Kidney (tissue), 22 donors: ENCODE measurements at places on chromosomes 7 and 10. TPM values are rescaled to one million over a fixed set of nuclear protein-coding genes. Genes with fewer than 3 reads are reported as not detected.

GRCh38 chr10:22986771-22987542 lies 59.1 kb downstream of the ARMC3 start:
- peak; percentile 61 for DNase-seq

DNA sequence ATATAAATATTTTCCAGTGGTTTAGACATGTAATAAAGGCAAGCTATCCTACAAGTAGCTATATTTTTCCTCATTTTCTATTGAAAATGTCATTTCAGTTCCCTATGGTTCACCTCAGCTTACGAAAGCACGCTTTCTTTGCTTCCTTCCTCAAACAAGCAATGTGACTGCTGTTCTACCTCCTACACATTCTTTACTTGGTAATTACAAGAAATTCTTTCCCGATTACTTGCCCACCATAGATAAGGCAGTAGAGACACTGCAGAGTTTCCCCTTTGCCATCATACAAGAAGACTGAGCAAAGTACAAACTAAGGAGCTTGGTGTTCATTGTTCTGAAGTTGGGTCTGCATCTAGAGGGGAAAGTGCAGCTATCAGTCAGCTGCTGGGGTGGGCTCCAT lies 249.4 kb downstream of the CRPPA start:
- DNase-seq: no peak

- no peak for DNase-seq
Measured at GRCh38 chr7:69645683-69646082, 47.4 kb downstream of the AUTS2 start.

DNA sequence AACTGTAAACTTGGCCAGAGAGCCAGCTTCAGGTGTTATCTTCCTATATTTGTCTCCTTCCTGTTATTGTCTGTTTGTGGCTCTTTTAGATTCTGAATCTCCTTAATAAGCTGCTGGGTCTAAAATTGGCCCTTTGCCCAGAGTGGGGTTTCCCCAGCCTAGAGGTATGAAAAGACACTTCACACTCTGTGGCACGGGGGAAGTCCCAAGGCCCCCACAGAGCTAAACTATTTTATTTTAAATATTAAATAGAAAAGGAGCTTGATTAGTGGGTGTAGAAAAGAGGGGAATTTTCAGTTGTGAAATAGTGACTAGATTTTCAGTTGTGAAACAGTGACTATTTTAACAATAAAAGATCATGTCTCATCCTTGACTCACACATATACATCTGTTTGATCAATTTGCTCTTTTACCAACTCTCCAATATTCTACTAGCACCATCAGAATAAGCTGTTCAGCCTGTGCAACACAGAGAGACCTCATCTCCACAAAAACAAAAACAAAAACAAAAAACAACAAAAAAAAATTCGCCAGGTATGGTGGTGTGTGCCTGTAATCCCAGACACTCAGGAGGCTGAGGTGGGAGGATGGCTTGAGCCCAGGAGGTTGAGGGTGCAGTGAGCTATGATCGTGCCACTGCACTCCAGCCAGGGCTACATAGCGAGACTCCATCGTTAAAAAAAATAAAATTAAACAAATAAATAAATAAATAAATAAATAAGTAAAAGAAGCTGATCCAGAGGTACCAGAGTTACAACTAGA lies 24.9 kb upstream of the ADO start:
- no peak for DNase-seq

- DNase-seq: peak; percentile 74
Measured at GRCh38 chr7:1041551-1042491, 2.5 kb upstream of the GPR146 start.

DNA sequence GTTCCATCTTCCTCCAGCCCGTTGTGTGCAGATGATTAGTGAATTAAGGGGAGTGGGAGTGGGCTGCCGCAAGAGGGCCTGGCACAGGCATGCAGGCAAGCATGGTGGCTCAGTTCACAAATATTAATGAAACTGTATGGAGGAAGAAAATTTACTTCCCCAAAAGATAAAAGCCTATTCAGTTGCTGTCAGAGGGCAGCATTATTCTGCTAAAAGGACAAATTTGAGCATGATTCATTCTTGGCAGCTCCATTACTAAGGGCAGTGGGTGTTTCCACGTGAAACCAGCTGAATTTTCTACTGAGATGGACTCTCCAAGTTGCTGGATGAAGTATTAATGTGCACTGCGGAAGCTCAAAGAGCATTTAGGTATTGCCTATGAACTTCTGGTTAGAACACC lies 90.9 kb upstream of the WDR11 start:
- no peak for DNase-seq

- DNase-seq: no peak
Measured at GRCh38 chr10:71622154-71622526, 97.4 kb downstream of the C10orf105 start.

DNA sequence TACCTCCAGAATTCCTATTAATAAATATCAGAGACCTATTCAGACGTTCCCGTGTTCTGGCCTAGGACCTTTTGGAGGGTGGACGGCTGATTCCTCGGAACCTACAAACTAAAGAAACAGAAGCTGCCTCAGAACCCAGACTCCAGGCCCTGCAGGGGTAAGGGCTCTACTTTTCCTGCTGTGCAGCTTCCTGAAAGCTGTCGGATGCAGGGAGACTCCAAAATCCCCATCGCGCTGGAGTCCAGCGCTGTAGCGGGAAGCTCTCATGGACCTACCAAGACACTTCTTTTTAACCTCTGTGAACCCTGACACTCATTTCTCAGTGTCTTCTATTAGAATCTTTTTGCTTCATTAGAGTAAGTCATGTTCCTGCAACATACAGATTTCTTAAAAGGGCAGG lies 244.5 kb upstream of the PITRM1 start:
- no peak for DNase-seq

- peak; percentile 89 for DNase-seq
Measured at GRCh38 chr7:153381275-153382040, 621.9 kb downstream of the ACTR3B start.

- DNase-seq: no peak
Measured at GRCh38 chr7:55409482-55410225, 44.5 kb downstream of the LANCL2 start.

GRCh38 chr10:48536916-48537890 lies 67.7 kb downstream of the ARHGAP22 start:
- DNase-seq: no peak

- no peak for DNase-seq
Measured at GRCh38 chr7:147510923-147511322, 1079.6 kb upstream of the C7orf33 start.

DNA sequence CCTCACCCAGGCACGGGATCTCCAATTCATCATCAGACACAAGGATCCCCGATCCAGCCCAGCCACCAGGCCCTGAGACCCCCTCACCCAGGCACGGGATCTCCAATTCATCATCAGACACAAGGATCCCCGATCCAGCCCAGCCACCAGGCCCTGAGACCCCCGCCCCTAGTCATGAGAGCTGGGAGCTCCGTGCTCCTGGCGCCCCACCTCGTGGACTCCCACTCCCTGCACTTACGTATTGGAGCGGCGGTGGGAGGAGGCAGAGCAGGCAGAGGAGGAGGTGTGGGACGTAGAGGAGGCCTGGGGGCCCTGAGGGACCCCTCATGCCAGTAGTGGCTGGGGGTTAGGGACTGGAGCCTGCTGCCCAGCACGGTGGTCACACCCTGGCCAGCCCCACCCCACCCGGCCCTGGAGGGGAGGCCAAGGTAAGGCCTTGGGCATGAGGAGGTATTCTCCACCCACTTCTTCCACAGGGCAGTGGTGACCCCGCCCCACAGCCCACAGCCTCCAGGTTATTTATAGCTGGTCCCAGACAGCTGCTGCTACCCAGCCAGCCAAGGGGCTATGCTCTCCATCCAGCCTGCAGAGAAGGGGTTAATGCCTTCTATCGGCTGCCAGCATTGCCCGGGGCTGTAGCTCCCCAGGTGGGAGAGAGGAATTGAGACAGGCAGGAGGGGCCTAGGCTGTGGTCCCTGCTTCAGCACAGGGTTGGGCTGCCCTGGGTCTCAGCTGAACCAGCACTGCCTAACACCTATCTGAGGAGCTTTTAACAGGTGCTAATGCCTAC lies 17.6 kb upstream of the CRHR2 start:
- peak; percentile 10 for DNase-seq

GRCh38 chr7:137439829-137440825 lies 96.6 kb upstream of the PTN start:
- peak; percentile 60 for DNase-seq

DNA sequence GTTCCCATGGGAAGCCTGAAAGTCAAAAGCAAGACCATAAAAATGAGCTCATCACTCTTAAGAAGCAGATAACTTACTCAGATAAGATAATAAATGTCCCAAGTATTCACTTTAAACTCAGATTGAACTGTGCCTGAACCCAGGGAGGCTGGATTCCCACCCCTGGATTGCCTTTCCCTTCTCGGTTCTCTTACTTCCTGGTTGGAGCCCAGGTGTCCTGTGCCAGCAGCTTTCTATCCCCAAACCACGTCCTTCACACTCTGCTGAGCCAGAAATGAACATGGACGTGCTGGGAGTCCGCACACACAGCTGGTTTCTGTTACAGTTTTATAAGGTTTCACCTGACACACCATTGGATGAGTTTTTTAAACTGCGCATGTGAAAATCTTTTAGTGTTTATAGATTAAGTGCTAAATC lies 636.2 kb upstream of the IGFBP3 start:
- peak; percentile 76 for DNase-seq

Gene OR2A5
- not detected for total RNA-seq

Gene WDR11
- 60.8 TPM for total RNA-seq

Gene BMPER
- 0.60 TPM for total RNA-seq

Gene NYAP1
- 0.41 TPM for total RNA-seq

Gene TOMM7
- 253 TPM for total RNA-seq

Gene OR6B1
- total RNA-seq: not detected

Gene SDK1
- total RNA-seq: 38.3 TPM
